Epithelial cell of alveolus of lung (primary cell): ENCODE measurements at places on chromosomes 11 and 22. TPM values are rescaled to one million over a fixed set of nuclear protein-coding genes. Genes with fewer than 3 reads are reported as not detected.

AASDHPPT gene
- total RNA-seq: 50.8 and 64.8 TPM in 2 replicates

DTX4 gene
- 2.3 and 5.7 TPM in 2 replicates for total RNA-seq

TRIM51 gene
- total RNA-seq: not detected in 2 replicates

ASRGL1 gene
- 1.8 TPM in 1 of 2 replicates, not detected in the other for total RNA-seq

MADD gene
- 14.4 and 33.1 TPM in 2 replicates for total RNA-seq

ALX4 gene
- not detected in 2 replicates for total RNA-seq
